ENCODE measurements at places on chromosomes 6 and 20.

DNA sequence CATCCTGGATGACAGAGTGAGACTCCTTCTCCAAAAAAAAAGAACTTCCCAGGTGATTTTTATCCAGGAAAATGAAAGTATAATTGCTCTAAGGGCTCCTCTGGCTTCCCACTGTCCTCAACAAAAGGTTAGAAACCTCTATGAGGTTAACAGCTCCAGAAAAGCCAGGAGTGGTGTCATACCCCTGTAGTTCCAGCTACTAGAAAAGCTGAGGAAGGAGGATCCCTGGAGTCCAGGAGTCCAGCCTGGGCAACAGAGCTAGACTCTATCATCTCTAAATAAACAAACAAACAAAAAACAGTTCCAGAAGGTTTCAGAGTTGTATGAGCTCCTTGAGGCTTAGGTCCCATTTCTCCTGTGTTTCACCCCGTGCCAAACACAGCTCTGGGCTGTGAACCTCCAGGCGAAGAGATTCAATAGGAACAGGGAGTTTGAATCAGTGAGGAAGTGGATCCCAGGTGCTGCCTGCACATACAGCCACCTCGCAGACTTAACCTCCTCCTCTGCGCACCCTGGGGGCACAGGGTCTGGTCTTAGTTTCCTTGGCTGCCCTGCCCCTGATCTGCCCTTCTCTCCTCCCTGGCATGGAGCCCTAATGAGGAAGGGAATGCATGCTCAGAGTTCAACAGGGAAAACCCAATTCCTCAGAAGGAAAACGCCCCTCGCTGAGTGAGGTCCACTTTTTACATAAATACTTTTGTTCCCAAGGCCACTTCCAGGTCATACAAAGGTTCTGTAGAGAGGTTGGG lies 31.0 kb downstream of the ZC3H12D start:
- DNase-seq: no peak

DNA sequence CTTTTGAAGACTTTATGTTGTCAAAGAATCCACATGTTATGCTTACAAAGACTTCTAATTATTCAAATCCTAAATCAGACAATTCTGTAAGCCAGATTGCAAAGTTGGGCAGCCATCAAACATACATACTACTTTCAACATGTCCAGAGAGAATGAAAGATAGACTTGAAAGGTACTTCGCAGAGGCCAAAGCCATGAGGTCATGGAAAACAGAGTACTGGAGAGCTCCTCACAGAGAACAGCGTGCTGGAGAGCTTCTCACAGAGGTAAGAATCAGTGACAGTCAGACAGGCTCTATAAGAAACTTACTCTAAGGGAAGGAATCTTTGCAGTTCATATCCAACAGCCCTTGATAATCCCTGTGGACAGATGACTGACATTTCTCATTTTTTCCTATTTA lies 400.2 kb downstream of the GJA1 start:
- no peak for DNase-seq

GRCh38 chr6:28446818-28447511 lies 3.7 kb upstream of the ZSCAN23 start:
- no peak for DNase-seq

- no peak for DNase-seq
Observed at GRCh38 chr6:87799651-87800050, 97.6 kb upstream of the AKIRIN2 start.

- no peak for DNase-seq
Observed at GRCh38 chr6:35370785-35371493, 28.6 kb downstream of the PPARD start.

DNA sequence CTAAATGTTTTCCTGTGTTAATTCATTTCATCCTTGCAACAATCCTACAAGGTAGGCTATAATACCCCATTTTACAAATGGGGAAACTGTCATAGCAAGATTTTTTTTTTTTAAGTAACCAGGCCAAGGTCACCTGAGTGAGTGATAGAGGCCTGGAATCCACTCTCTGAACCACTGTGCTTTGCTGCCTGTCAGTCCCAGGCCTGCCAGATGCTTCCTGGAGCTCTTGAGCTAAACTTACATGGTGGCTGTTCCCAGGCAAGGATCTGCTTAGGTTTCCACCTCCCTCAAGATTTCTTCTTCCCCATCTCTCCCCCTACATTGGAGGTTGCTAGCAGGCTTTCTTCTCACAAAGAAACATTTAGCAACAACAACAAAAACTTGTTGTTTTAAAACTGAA lies 32.7 kb upstream of the RNF8 start:
- no peak for DNase-seq

GRCh38 chr6:32974016-32974333 lies 5.6 kb downstream of the BRD2 start:
- no peak for DNase-seq

GRCh38 chr6:142908235-142908634 lies 36.7 kb downstream of the HIVEP2 start:
- DNase-seq: no peak

DNA sequence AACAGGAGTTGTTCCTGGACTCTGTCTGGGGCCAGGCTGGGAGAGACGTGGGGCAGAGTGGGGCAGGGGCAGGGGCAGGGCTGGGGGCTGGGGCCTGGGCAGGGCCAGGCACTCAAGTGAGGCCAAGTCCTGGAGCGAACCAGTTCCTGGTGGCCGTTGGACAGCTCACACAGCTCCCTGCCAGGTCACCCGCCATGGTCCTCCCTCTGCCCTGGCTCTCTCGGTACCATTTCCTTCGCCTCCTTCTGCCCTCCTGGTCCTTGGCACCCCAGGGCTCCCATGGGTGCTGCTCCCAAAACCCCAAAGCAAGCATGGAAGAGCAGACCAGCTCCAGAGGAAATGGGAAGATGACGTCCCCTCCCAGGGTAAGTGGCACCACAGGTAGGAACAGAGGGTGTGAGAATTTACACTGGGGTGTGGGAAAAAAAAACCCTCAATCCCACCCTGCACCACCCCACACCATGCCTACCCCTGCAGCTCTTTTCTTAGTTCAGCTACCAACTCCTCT lies at the start of gene MCCD1:
TSS of gene MCCD1 (plus strand) at position 142 of the 508 bp plus-strand sequence. CDS start at position 195, 53 bp downstream.
- no peak for DNase-seq

DNA sequence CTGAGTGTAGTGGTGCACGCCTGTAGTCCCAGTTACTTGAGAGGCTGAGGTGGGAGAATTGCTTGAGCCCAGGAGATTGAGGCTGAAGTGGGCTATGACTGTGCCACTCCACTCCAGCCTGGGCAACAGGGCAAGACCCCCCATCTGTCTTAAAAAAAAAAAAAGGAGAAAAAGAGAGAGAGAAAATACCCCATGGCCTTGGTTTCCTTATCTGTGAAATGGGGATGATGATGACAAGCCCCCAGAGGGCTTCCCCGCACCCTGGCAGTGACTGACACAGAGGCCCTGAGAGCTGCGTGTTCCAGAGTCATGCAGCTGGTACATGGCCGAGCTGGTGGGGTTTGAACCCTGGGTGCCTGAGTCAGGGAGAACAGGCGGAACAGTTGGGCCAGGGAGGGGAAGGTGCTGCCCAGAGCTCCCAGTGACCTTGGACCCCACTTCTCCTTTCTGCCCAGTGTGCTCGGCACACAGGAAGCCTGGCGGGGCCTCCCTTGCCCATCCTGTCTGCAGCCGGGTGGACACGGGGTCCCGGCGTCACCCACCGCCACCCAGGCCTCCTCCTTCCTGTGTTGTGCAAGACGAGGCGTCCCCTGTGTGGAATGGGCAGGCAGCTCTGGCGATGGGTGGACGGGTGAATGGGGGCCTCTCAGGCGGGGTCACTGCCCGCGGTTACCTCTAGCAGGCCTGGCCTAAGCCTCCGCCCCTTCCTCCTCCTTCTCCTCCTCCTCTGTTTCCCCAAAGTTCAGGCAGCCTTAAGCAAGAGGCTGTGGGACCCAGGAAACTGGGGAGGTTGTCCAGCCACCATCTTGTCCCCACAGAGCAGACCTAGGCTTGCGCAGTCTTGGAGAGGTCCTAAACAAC lies 84.2 kb downstream of the CEBPB start:
- DNase-seq: no peak

DNA sequence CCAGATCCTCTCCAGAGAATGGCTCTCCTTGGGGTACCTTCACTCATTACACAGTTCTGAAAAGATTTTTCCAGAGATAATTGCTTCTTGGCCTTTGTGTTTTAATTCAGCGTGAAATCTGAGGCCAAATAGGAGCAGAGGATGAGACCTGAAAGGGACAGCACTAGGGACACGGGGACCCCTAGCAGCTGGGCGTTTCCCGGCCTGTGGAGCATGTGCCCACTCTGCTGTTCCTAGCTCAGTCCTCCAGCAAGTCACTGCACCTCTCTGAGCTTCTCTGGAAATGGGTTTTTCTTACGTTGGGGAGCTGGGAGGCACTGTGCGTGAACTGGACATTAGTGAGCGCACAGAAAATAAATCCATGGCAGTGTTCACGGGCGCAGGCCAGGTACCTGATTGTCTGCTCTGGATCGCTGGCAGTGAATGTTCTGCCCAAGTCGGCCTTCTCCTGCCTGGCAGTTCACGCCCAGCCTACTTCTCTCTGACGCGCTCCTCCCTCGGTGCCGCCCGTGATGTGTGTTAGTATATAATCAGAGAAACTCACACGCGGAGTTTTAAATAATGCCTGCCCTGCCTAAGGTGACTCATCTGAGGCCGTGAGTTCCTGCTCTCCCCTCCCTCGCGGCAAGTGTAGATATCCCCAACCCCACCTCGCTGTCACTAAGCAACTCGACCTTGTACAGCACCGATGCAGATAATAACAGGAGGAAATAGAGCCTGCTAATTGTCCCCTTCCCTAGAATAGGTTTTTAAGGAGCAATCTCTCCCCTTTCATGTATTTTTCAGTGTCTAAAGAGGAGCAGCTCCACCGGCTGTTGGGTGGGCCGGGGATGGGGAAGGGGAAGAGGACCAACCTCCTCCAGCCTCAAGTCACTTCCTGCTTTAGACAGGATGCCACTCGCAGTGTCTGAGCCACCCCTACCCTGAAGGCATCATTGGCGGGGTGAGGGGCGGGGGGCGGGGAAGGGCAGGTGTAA lies 2.7 kb upstream of the TUBB2A start:
- peak; percentile 24 for DNase-seq

DNA sequence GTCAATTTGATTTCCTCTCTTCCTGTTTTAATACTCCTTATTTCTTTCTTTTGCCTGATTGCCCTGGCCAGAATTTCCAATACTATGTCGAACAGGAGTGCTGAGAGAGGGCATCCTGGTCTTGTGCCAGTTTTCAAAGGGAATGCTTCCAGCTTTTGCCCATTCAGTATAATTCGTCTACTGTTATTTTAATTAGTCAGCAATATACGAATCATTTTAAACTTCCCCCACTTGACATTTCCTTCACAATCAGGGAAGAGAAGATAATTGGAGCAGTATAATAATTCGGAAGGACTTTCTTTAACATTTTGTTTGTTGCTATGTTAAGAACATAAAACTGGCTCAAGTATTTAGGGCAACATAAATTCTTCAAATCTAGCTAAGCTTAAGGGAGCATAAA lies 860.3 kb upstream of the SLC35B3 start:
- DNase-seq: no peak

DNA sequence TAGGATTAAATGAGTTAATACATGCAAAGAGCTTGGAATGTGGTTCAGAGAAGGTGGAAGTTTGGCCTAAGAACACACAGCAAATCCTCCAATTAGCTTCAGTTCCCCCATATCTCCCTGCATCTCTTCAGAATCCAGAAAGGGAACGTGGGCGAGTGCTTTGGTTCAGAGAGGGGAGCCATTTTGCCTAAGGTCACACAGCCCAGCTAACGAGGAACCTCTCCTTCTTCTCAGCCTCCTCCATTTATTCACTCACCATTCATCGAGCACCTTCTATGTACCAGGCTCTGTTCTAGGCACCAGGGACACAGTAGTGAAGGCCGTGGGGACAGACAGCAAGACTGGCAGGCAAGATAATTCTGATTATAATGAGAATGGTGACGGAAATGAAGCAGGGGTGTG lies 2.3 kb upstream of the CEBPB start:
- no peak for DNase-seq

GRCh38 chr20:58040447-58041290 lies 187.8 kb downstream of the ANKRD60 start:
- no peak for DNase-seq

DNA sequence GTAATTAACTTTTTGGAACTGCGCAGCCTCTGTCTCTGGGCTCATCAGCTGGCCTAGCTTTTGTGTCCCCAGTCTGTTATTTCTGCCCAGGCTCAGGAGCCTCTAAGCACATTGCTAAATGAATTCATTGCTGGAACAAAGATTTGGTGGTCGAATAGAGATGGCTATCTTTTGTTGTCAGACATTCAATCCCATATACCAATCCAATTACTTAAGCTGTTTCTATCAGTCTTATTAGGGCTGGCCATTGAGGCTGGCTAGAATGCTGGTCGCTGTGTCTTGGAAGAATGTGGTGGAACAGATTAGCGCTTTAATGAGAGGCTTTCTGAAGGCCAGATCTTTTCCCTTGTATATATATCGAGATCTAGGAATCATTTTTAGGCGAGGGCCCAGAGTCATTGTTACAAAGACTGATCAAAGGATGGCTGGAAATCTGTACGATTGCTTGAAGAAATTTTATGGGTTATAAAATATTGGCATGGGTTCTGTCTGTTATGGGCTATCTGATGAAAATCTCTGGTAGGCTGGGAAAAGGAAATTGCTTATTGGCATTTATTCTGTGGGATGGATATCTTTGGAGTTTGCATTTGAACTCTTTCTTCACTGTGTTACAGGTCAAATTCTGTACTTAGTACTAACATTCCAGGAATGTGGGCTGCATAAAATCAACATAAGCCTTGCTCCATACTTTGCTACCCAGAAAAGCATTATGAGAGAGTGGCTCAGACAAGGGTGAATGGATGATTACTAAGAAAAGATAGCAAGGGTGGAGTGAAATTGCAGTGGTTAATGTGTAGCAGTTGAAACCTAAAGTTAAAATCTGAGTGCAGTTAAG lies 34.8 kb upstream of the JAG1 start:
- DNase-seq: no peak

GRCh38 chr6:15952231-15953151 lies 176.4 kb upstream of the MYLIP start:
- no peak for DNase-seq

DNA sequence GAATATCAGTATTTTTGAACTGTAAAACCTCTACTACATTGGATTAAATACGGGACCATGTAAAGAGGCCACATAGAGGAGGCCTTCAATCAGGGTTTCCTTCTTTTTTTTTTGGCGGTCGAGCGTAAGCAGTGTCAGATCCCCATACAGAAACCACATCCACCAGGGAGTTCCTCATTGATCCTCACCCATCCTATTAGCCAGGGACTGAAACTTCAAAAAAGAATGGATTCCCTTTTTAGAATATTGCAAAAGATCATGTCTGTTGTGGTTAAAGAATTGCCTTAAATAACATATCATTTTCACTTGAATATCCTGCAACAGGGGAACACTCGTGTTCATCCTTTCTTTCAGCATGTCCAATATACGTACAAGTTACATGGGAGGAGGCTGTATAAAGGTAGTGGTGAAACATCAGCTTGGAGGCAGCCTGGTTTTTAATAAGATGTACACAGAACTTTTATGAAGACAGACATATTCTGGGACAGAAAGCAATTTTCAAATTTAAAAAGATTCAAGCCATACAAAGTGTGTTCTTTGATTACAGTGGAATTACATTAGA lies 96.1 kb downstream of the PPP1R14C start:
- no peak for DNase-seq

Measured in stimulated activated CD4-positive, alpha-beta T cell treated with anti-CD3 and anti-CD28 coated beads, TNF-alpha, amount 100 ng/mL, for 1 hour (primary cell).